SHP77 treated with DMSO at 0.1 percent for 48 hours (cell line): ENCODE measurements at places on chromosomes 16 and 17.

GRCh38 chr16:7534749-7535148, 202.1 kb downstream of the RBFOX1 start:
- no peak for DNase-seq

DNA sequence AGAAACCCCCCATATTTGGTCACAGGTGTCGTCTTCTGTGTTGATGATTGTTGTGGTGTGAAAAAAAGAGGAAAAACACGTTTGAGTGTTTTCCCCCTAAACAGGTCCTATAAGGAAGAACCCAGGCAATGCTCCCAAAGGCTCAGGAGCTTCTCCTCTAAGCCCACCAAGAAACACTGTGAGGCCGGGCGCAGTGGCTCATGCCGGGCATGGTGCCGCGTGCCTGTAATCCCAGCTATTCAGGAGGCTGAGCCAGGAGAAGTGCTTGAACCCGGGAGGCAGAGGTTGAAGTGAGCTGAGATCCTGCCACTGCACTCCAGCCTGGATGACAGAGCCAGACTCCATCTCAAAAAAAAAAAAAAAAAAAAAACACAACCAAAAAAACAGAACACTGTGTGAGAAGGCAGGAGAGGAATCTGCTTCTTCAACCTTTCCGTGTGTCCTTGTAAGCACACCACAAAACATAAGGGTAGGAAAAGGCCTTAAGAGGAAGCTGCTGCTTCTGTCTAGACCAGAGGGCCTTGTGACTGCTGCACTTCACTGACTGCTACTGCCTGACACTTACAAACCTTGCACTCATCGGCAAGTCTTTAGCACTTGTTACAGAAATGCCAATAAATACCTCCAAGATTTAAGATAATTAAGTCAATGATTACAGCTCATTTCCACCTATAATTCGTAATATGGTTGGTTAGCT, 9.3 kb downstream of the JPT1 start:
- DNase-seq: no peak

GRCh38 chr17:59941131-59941530, 23.4 kb downstream of the RNFT1 start:
- DNase-seq: no peak

DNA sequence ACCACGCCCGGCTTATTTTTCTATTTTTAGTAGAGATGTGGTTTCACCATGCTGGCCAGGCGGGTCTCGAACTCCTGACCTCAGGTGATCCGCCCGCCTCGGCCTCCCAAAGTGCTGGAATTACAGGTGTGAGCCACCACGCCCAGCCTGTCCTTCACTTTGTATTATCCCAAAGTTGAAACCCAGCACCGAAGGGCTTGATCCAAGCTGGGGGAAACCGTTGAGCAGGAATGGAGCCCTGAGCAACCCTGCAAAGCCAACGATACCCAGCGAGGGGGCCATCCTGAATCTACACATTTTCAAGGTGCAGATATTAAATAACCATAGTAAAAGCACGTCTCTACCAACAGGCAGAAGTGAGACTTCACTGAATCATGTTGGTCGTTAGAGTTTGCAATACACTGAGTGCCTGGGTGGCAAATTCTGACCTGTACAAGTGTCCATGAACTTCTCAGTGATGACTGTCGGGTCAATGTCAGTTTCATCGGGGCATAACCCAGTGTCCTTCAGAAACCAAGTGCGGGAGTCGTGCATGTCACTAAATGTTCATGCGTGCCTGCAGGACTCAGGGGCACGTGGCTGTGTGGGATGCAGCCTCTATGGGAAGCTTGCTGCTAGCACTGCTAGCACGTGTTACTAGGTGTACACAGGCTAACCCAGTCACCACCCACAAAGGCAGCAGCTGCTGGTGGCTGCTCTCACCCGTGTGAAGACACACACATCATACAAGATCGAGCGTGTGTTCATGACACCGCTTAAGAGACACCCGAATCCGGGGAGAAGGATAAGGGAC, 10.5 kb upstream of the RBFOX3 start:
- DNase-seq: no peak

DNA sequence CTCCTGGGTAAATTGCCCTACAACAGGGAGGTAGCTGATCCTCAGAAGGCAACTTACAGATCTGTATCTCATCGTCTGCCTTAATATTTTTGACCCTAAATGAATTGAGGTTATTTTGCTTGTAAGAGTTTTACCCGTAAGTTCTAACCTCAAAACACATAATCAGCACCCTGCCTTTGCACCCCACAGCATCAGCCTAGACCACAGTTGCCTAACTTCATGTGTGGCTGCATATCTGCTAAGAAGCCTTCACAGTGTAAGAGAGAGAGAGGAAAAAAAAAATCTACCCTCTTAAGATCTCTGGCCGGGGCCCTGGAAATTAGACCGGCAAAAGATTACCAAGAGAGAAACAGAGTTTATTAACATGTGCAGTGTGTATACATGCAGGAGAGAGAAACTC, 76.9 kb downstream of the ARHGAP44 start:
- no peak for DNase-seq

DNA sequence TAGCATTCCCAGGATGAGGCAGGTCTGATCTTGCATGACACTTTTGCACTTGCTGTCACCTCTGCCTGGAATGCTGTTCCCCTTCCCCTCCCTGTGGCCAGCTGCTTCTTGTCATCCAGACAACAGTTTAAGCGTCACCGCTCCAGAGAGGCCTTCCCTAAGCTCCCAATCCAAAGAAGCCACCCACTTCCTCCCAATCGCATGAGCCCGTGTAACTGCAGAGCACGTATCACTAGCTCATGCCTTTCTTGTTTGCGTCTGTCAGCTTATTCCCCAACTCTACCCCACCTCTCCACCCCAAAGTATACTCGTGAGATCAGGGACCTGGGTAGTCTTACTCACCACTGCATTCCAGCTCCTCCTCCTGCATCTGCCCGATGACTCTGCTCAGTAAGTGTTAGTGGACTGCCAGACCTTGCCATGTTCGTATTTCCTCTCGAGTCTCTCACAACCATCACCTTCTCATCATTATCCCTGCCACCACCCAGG, 92.8 kb downstream of the GAS7 start:
- no peak for DNase-seq

GRCh38 chr17:34623856-34624766, 44.7 kb downstream of the TMEM132E start:
- no peak for DNase-seq

DNA sequence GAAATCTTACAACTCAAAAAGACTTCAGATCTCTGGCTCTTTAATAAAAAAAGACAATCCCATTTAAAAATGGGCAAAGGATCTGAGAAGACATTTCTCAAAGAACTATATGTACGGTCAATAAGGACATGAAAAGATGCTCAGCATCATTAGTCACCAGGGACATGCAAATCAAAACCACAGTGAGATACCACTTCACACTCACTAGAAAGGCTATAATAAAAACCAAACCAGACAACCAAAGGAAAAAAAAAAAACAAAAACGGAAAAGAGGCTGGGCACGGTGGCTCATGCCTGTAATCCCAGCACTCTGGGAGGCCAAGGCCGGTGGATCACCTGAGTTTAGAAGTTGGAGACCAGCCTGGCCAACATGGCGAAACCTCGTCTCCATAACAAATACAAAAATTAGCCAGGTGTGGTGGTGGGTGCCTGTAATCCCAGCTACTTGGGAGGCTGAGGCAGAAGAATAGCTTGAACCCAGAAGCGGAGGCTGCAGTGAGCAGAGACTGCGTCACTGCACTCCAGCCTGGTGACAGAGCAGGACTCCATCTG, 1.7 kb upstream of the NPIPB7 start:
- DNase-seq: no peak

DNA sequence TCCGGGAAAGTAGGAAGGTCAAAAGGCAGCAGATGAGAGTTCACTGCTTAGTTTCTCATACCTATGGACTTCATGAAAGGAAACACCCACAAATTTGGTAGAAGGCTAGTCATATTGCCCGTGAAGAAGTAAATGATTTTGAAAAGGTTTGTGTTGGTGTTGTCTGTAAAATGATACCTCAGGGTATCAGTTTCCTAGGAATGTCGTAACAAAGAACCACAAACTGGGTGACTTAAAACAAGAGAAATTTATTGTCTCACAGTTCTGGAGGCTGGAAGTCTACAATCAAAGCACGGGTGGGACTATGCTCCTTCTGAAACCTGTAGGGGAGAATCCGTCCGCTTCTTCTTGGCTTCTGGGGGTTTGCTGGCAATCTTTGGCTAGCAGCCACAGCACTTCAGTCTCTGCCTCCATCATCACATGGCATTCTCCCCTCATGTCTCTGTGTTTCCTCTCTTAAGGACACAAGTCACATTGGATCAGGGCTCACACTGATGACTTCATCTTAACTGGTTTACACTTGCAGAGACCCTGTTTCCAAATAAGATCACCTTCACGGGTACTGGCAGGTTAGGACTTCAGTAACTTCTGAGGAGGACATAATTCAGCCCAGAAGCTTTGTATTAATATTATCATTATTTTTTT, 2.0 kb upstream of the NAE1 start:
- no peak for DNase-seq

GRCh38 chr17:7445619-7445968, 733 bp downstream of the CHRNB1 start:
- DNase-seq: no peak

GRCh38 chr17:72191921-72192799, 71.3 kb downstream of the SOX9 start:
- no peak for DNase-seq

- DNase-seq: peak; percentile 92
Measured at GRCh38 chr17:13337864-13338371, 263.8 kb downstream of the HS3ST3A1 start.

- no peak for DNase-seq
Measured at GRCh38 chr17:38768417-38768816, 15.9 kb downstream of the PSMB3 start.

DNA sequence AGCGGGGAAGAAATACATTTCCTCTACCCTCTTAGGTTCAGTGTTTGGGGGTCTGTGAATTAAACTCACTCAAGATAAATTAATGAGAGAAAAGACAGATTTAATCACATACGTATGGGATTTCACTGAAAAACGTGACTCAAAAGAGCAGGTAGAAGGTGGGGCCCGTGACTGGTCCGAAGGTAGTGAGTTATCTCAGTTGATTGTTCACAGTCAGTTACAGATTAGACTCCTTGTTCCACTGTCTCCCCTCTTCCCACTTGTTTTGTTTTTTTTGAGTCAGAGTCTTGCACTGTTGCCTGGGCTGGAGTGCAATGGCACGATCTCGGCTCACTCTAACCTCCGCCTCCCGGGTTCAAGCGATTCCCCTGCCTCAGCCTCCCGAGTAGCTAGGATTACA, 301.2 kb downstream of the SEC14L1 start:
- no peak for DNase-seq
